ENCODE measurements at places on chromosomes 4 and X. TPM values are rescaled to one million over a fixed set of nuclear protein-coding genes. Genes with fewer than 3 reads are reported as not detected.

Gene POU3F4
- total RNA-seq = not detected

Gene BRS3
- total RNA-seq = not detected

Gene HSFX1
- total RNA-seq = 2.3 TPM

Gene SRPK3
- total RNA-seq = not detected

Gene GYG2
- total RNA-seq = 13.7 TPM

Gene F8A3
- total RNA-seq = 12.4 TPM

Gene RTL5
- total RNA-seq = 19.0 TPM

Gene AMOT
- 7.9 TPM for total RNA-seq

Gene KIF4A
- total RNA-seq = 0.13 TPM

Gene GPR119
- not detected for total RNA-seq

Gene CTPS2
- 14.7 TPM for total RNA-seq

Gene FAM47E
- 5.9 TPM for total RNA-seq

Gene PSAPL1
- total RNA-seq = 0.15 TPM

Gene ARMCX6
- total RNA-seq = 18.4 TPM

Gene MAPK10
- total RNA-seq = 40.9 TPM

Gene FRMD7
- total RNA-seq = not detected

Gene HTN1
- not detected for total RNA-seq

Gene BEND2
- total RNA-seq = not detected

Gene MTNR1A
- total RNA-seq = not detected

Gene RAB39B
- 0.54 TPM for total RNA-seq

Gene SMIM31
- total RNA-seq = not detected

Gene CXXC4
- 3.5 TPM for total RNA-seq

Gene EDA2R
- total RNA-seq = 2.3 TPM

Gene XPNPEP2
- 4.7 TPM for total RNA-seq

Gene HTR2C
- not detected for total RNA-seq

Gene EGFL6
- total RNA-seq = not detected

Gene PDE5A
- total RNA-seq = 222 TPM

Gene C4orf50
- 0.08 TPM for total RNA-seq

Gene GRID2
- not detected for total RNA-seq

Gene NEK1
- total RNA-seq = 10.0 TPM

Gene SMR3B
- total RNA-seq = not detected

Gene AFF2
- total RNA-seq = 3.8 TPM

Gene PNMA3
- 0.62 TPM for total RNA-seq

All from gastroesophageal sphincter (tissue), 4 donors.